CD4-positive, alpha-beta T cell treated with Interleukin-21 for 1 hour (primary cell): ENCODE measurements at places on chromosomes 13 and 19.

GRCh38 chr13:33453936-33454335, 168.4 kb upstream of the STARD13 start:
- DNase-seq: no peak

DNA sequence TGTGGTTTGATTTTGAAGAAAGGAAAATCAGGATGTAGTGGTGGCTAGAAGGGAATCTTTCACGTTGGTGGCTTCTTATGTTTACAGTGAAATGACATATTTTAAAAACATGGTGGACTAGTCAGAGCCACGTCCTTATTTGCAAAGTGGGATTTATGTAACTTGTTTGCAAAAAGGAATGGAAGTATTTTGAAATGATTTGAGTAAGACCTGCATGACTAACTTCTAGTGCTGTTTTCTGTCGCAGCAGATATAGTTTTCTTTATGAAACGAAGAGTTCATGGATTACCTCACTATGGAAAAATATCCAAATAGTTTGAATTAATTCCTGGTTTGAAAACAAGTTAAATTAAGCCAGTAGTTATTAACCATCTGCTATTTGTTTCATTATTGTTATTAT, 476.5 kb downstream of the MYO16 start:
- DNase-seq: no peak

DNA sequence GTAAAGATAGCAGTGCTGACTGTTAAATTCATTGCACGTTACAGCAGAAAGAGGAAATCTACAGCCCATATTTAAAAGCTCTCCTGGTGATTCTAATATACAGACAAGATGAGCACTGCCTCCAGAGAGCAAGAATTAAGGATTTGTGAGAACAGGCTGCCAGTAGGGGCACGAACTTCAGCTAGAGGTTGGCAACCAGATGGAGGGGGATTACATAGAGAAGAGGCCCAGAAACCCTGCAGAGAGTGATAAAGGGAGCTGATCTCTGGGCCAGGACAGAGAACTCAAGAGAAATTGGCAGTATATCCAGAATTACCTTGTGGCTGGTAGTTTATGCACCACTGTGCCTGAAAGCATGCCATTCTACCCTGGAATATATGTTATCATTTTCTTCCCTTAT, 144.8 kb downstream of the UFM1 start:
- DNase-seq: no peak

DNA sequence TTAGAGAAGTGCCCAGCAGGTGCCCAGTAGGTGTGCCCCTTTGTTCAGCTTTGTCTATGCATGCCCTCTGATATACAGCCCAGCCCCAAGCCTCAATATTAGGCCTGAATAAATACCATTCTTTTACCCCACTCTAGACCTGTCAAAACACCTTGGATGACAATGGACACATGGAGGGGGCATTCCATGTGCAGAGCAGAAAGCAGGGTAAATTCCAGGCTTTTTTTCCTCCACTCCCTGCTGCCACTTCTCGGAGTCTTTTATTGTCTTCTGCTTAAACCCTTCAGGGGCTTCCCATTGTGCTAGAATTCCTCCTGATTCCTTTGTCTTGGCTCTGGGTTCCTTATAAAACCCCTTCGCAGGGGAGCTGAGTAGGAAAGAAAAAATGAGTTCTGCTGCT, 5.8 kb upstream of the FRY start:
- DNase-seq: no peak

- no peak for DNase-seq
Observed at GRCh38 chr13:110306960-110307766, at the start of the genes COL4A1 and COL4A2. TSS of gene COL4A1 (minus strand) at chr13:110307157. CDS start at chr13:110307027, 130 bp downstream. TSS of gene COL4A2 (plus strand) at chr13:110307284. CDS start at chr13:110307904, 620 bp downstream.

DNA sequence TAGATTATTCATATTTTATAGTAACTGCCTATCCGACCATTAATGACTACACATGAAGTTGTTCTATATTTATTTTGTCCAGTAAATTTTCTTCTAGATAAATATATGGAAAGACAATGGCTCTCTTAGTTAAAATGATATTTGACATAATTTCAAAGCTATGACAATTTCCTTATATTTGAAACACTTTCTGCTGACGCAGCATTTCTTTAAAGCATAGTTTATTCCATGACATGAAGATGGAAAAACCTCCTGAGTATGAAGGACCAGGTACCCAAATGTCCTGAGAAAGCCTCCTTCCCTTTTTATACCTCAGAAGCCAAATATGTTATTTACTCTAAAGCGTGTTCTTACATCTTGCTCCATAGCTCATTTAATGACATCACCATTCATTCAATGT, 831.6 kb downstream of the EFNB2 start:
- DNase-seq: no peak

GRCh38 chr13:43555667-43556066, 231.1 kb downstream of the ENOX1 start:
- DNase-seq: no peak

DNA sequence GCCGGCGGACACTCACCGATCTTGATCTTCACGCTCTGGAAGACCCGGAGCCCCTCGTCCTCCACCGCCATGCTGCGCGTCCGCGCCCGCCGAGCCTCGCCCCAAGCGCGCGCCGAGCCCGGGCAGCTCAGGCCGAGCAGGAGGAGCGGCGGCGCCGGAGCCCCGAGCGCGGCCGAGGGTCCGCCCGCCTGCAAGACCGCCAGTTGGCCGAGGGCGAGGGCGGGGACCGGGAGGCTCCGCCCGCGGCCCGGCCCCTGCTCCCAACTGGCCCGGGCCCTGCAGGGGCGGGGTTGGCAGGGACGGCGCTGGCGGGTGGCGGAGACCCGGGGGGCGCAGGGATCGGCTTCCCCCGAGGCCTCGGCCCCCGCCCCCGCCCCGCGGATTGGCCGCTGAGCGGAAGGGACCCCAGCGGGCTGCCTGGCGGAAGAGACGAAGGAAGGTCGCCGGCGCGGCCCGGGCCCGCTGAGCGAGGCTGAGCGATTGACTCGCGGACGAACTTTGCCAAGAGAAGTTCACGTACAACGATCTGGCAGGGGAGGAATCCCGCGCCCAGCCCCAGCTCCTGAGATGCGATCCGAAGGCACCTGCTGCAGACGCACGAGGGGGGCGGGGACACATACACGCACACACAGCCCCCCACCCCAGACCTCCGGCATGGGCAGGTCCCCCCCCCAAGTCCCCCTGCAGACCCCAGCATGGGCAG, at the start of gene RASA3:
TSS of gene RASA3 (minus strand) at position 205 of the 703 bp plus-strand sequence. CDS start at position 71, 134 bp downstream.
- peak; percentile 70 for DNase-seq

- DNase-seq: no peak
Observed at GRCh38 chr19:55209693-55210472, 582 bp upstream of the PTPRH start.

GRCh38 chr19:648904-649801, 9.5 kb downstream of the FGF22 start:
- DNase-seq: no peak
